ENCODE measurements at places on chromosomes 12 and 14.

GRCh38 chr12:121581686-121582429 is 1.0 kb upstream of the KDM2B start:
- no peak for DNase-seq

- DNase-seq = no peak
Measured at GRCh38 chr12:123251403-123252076, 18.3 kb downstream of the MTRFR start.

GRCh38 chr14:35435177-35435576 is 30.6 kb upstream of the NFKBIA start:
- DNase-seq = no peak

GRCh38 chr12:89070603-89071002 is 281.7 kb downstream of the DUSP6 start:
- DNase-seq = no peak

GRCh38 chr12:126588586-126589249 is 1523.5 kb downstream of the AACS start:
- DNase-seq = no peak

GRCh38 chr12:71155225-71155624 is 2.6 kb downstream of the TSPAN8 start:
- DNase-seq = peak; percentile 36

- DNase-seq = no peak
Measured at GRCh38 chr14:39704594-39704993, 272.4 kb upstream of the FBXO33 start.

- peak; percentile 51 for DNase-seq
Measured at GRCh38 chr12:96241846-96242256, 47.7 kb downstream of the ELK3 start.

All from DMS153 (cell line).